ENCODE measurements at places on chromosomes 3 and 15.

- DNase-seq, result no peak
Observed at GRCh38 chr3:176814285-176814684, 383.0 kb downstream of the TBL1XR1 start.

- DNase-seq, result no peak
Observed at GRCh38 chr3:69145688-69146087, 23.3 kb upstream of the LMOD3 start.

GRCh38 chr15:72271895-72272212 is 500 bp downstream of the PARP6 start:
- peak; percentile 0 for DNase-seq

- DNase-seq, result no peak
Observed at GRCh38 chr15:52020221-52021085, 1.4 kb downstream of the MAPK6 start.

DNA sequence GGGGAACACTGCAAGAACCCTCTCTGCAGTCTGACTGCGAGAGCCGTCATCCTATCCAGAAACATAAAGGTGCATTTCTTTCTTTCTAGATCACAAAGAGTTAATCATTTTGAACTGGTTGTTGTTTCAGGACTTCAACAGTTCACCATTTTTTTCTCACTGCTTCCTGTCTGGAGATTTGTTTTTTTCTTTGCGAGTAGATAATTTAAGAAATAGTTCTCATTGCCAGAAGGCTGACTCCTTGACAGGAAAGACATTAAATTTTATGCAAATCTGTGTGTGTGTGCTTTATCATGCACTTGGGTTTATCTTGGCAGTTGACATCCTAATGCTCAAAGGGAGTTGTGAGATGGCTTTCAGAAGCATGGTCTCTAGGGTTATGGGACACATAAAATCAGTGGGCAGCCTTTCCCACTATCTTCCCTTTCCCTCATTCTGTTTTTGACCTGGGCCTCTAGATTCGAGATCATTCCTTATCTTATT is 123.5 kb upstream of the TBL1XR1 start:
- no peak for DNase-seq

- DNase-seq, result no peak
Observed at GRCh38 chr3:53350652-53351051, 3.3 kb upstream of the DCP1A start.

- DNase-seq, result no peak
Observed at GRCh38 chr3:107198581-107199181, 178.6 kb upstream of the CCDC54 start.

DNA sequence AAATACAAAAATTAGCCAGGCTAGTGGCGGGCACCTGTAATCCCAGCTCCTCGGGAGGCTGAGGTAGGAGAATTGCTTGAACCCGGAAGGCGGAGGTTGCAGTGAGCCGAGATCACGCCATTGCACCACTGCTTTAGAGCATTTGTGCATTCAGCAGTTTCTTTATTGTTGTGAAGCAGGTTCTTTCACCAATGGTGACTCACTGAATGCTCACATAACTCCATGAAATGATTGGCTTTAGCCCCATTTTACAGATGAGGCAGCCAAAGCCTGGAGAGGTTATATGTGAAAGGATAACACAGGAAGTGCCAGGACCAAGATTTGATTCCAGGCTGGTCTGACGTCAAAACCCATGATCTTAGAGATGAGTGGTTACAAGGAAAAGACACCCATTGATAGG is 195.2 kb downstream of the SLCO3A1 start:
- DNase-seq, result no peak

DNA sequence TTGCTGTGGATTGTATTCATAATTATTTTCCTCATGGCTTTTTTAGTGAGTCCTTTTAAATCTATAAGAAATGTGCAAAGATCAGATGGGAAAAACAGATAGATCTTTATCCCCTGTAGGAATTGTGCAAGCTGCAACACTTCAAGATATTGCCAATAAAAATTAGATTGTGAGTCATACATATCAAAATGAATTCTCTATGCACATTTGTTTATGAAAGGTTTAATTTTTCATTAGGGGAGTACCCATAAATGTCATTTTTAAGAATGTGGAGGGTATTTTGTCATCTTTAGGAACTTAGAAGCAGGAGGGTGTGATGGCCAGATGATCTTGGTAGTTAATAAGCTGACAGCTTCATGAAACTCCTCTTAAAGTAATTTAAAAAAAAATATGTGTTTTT is 2.9 kb downstream of the PIAS1 start:
- DNase-seq, result no peak

DNA sequence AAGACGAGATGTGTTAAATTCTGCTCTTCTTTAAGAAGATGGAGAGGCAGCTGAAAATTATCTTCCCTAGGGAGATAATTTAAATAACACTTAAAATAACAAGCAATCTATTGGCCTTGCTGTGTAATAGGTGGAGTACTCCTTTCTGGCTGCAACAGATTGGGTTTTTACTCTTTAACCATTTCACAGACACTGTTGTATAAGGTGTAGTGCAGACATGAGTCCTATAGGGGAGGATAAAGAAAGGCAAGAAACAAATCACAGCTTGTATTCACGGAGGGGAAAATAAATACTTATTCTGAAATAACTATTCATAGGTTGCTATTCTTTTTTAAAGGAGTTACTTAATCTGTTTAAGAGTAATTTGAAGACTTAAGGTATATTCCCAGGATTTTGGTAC is 252.0 kb downstream of the ZPLD1 start:
- DNase-seq, result no peak

DNA sequence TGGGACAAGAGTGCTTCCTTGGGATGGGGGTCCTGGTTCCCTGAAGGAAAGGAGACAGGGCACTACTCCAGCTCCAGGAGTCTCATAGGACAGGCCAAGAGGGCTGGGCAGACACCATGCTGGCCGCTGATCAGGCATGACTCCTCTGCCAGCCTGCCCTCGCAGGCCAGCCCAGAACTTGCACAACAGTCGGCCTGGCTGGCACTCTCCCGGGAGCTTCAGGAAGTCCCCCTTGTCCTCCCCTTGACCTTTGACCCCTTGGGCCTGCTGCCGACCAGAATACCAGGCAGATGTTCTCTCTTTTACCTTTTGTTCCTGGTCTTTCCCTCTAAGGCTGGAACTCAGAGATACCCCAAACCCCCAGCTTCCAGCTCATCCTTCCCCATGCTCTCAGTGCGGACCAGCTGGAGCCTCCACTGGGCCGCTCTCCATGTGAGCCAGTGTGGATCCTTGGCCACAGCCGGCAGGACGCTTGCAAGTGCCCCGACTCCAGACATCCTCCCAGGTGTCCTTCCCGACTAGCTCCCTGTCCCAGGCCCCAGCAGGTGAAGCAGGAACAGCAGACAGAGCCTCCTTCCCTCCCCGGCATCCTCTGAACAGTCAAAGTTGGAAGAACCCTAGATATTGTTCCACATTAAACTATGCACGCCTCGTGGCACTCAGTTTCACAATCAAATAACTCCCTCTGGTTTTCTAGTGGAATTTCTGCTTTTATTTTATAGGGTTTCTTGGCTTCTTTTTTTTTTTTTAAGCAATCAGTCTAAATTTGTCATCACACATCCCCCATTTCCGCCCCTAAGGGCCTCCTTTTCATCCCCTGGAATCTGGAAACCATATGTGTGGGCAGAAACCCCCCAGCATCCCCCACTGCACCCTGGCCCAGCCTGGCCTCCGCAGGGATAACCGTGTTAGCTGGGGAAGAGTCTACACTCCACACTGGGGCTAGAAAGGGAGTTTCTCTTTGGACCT is 15.7 kb downstream of the VPS18 start:
- DNase-seq, result no peak

DNA sequence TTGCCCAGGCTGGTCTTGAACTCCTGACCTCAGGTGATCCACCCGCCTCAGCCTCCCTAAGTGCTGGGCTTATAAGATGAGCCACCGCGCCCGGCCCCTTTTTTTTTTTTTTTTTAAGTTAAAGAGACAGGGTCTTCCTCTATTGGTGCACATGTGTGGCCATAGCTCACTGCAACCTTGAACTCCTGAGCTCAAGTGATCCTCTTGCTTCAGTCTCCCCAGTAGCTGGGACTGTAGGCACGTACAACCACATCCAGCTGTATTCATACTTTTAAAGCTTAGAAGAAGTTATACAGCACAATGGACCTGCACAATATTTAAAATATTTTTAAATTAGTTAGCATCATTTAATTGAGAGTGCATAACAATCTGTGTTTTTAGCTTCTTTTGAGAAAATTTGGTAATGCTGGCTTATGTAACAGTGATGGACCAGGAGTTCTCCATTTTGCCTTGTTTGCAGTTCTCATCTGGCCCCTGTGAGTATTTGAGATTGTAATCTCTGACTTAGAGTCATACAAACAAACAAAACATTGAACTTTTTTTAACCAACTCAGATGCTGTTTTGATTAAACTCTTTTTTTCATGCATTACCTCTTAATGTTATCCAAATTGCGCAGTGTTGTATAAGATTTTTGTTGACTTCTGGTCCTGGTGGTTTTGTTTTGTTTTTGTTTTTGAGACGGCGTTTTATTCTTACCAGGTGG is 33.0 kb downstream of the CHD2 start:
- no peak for DNase-seq

Measured in NCI-H1092 (cell line).